ENCODE measurements at places on chromosomes 12 and 14.

DNA sequence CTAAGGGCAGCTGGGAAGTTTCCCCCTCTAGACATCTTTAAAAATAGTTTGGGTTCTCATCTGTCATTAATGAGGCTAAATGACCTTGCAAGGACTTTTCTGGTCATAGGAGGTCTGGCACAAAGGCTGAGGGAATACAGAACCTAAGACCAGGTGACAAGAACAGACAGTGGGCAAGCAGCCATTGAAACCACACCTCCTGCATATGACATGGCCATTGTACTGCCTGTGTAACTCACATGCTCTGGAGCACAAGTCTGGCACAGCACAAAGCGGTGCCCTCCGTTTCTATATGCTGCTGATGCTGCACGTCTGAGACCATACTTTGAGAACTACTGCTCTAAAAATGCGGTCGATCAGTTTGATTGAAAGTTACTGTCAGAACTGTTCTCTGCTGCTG is 143.3 kb downstream of the APAF1 start:
- no peak for DNase-seq

- DNase-seq: no peak
These were observed 48.6 kb upstream of the PPP1R12A start for GRCh38 chr12:79983492-79983891.

GRCh38 chr12:109932878-109933503 is 32.9 kb downstream of the TCHP start:
- DNase-seq: no peak

DNA sequence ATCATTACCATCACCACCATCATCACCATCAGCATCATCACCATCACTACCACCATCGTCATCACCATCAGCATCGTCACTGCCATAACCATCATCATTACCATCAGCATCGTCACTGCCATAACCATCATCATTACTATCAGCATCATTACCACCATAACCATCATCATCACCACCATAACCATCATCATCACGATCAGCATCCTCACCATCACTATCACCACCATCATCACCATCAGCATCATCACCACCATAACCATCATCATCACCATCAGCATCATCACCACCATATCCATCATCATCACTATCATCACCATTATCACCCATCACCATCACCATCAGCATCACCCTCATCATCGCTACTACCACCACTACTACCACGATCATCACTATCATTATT is 493.9 kb upstream of the TBX3 start:
- DNase-seq: no peak

GRCh38 chr12:81332054-81332453 is 254.2 kb downstream of the ACSS3 start:
- DNase-seq: no peak

DNA sequence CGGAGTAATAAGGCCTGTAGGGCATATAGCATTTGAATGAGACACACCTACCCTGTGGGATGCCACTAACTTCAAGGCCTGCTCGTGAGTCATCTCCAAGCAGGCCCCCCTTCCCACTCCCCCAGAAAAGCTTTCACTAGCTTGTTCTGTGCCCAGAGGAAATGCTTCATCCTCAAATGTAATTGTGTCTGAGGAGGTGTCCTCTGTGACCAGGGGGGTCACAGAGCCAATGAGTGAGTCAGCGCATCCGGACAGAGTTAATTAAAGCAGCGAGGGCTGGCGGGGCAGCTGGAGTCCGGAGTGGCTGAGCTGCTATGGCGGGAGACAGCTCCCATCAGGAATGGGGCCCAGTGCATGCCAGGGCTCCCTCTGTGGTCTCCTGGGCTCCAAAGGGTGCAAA is 27.0 kb upstream of the ESRRB start:
- DNase-seq: no peak
